ENCODE measurements at places on chromosomes 3 and 15.

DNA sequence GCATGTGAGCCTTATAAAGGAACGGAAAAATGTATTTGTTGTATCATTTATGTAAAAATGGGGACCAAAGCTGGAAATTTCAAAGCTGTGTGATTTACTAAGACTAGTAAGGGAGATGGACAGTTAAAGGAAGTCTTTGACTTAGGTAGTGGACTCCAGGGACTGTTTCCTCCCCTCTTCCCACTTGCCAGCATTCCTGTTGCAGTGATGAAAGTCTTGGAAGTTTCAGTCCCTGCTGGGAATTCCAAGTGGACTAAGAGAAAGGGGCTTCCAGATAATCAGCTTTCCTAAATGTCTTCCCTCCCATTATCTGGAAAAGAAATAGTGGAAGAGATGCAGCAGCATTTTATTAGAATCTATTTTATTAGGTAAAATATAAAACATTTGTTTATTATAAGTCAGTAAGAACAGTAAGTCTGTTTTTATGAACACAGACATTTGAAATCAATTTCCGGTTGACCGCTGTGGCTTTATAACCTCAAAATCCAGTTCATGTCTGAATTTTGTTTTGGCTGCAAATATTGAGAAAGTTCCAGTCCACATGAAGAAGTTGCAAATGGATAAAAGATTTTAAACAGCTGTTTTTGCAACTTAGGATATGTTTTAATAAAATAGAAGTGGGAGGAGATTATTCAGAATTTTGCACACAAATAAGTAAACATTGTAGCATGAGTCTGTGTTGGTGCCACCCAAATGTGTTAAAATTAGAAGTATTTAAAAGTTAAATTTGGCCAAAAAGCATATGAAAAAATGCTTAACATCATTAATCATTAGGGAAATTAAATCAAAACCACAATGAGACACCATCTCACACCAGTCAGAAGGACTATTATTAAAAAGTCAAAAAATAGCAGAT, 141.8 kb downstream of the IL20RB start:
- DNase-seq, result no peak

GRCh38 chr15:68300115-68300940, 22.8 kb downstream of the FEM1B start:
- DNase-seq, result no peak

DNA sequence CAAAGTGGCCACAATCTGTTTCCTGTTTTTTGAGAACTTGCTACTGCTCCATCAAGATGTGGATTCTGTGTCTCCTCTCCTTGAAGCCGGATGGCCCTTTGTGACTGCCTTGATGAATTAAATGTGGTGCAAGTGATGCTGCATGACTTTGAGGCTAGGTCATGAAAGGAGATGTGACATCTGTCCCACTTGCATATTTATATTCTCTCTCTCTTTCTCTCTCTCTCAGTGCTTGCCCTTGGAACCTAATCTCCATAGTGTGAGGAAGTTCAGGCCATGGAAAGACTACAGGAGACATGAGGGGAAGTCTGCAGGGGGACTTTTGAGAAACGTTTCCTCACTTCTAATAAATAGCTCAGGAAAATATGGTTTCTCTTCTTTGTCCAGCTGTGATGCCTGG, 50.0 kb upstream of the ADPGK start:
- DNase-seq, result no peak

GRCh38 chr3:71718072-71718471, 7.1 kb downstream of the EIF4E3 start:
- no peak for DNase-seq

- no peak for DNase-seq
These were observed 451 bp downstream of the ONECUT1 start for GRCh38 chr15:52789601-52790168.

GRCh38 chr3:101185341-101185740, 135.0 kb downstream of the IMPG2 start:
- DNase-seq, result no peak

- no peak for DNase-seq
These were observed 32.2 kb downstream of the GRIP2 start for GRCh38 chr3:14507757-14508504.

- DNase-seq, result no peak
These were observed 40.9 kb downstream of the IRAK2 start for GRCh38 chr3:10205451-10206165.

DNA sequence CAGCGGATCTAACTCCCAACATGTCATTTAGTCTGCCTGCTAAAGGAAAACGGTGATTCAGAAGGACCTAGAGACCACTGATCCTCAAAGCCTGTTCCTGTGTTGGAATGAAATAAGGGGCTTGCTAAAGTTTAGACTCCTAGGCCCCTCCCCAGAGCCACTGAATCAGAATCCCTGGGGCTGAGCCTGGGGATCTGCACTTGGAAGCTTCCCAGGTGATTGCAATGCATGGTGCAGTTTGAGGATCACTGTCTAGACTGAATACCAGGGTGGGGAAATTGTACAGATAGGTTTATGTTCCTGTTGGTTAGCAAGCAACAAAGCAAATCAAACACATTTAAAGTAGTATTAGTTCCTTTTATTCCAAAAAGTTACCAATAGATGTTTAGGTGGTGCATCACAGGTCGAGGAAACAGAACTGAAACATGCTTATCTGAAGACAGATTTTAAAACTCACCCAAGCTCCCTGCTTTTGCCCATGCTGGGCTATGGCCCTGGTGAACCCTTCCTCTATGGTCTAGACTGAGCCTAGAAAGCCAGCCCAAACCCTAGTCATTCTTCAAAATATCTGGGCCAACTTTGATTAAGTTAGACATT, 29.6 kb upstream of the SPTBN5 start:
- DNase-seq, result no peak

GRCh38 chr3:168094580-168094876, 1.2 kb downstream of the GOLIM4 start:
- no peak for DNase-seq

DNA sequence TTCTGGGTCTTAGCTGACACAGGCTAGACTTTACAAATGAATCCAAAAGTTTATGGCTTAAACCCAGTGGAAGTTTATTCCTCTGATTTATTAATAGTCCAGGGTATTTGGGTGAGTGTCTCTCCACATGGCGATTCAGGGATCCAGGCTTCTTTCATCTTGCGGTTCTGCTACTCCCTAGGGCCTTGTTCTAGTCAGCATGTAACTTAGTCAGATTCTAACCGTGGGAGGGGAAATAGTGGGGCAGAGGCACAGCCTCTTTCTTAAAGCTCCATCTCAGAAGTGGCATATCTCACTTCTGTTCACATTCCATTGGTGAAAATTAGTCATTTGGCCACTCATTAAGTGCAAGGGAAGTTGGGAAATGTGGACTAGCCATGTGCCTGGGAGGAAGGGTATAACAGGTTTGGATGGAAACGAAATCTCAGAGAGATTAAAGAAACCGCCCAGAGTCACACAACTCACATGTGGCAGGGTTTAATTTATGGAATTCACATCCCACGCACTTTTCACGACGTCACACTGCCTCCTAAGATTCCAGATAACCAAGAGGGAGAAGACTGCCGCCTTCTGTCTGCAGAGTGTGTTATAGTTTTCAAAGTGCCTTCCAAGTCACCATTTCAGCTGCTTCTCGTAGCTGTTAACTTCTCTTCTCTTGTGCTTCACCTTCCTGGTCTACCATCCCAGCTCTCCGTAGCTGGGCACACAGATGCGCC, 11.4 kb upstream of the RASGRF1 start:
- no peak for DNase-seq

- no peak for DNase-seq
These were observed 167.4 kb upstream of the CTDSPL start for GRCh38 chr3:37694284-37694675.

- DNase-seq, result no peak
These were observed 6.4 kb downstream of the CPLX3 start for GRCh38 chr15:74832826-74833225.

DNA sequence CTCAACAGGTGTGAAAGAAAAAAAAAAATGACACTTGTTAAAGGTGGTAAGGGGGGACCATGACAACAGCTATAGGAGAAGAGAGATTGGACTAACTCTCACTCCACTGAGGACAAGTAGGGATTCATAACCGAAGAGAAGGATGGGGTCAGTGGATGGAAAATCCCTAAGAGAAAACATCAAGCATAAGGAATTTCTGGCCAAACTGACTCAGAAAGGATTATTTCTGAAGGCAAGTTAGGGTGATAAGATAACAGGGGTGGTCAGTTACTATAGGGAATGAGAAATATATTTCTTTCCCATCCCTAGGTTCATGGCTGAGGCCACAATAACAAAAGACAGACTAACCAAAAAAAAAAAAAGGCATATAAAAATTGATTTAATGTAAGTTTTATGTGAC, 9.5 kb upstream of the RARB start:
- no peak for DNase-seq

- no peak for DNase-seq
These were observed 1.1 kb upstream of the PLS1 start for GRCh38 chr3:142595141-142595540.

DNA sequence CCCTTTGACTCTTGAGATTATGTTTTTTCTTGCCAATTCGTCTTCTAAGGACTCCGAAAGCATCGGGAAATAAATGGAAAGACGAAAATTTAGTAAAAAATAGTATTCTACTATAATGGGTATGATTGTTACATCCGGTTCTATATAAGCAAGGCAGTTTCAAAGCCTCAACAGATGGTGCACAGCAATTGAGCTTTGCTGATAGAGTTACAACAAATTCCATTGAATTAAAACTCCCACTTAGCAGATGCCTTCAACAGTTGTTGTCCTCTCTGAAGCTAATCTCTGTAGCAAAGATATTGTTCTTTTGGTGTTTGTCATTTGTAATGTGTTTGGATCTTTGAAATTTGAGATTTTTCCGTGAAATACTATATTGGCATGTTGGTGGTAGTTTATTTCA, 16.1 kb upstream of the GHSR start:
- DNase-seq, result no peak

DNA sequence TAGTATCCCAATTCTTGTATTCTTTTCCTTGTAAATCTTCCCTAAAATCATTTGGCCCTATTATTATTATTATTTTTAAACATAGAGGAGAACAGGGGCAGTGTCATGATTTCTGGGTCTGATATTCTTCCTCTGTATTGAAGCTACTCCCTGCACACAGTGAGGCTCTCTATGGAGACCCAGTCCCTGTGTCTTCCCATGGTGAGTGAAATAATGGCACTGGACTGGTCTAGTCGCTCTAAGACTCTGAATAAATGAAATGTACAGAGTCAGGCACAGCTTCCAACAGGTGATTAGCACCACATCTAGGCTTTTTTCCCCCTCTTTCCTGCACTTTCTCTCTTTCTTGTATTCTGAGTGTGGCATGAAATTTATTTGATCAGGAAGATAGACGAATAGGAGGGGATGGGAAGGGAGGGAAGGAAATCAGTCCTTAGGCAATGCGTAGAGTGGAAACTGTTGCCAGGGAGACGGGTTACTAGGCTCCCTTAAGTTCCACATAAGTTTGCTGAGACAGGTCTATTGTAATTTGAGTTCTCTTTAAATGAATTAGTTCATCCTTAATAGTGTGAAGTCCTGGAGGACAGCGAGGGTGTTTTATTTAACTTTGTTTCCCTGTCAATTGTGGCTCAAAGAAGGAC, 49.0 kb upstream of the NDN start:
- no peak for DNase-seq

DNA sequence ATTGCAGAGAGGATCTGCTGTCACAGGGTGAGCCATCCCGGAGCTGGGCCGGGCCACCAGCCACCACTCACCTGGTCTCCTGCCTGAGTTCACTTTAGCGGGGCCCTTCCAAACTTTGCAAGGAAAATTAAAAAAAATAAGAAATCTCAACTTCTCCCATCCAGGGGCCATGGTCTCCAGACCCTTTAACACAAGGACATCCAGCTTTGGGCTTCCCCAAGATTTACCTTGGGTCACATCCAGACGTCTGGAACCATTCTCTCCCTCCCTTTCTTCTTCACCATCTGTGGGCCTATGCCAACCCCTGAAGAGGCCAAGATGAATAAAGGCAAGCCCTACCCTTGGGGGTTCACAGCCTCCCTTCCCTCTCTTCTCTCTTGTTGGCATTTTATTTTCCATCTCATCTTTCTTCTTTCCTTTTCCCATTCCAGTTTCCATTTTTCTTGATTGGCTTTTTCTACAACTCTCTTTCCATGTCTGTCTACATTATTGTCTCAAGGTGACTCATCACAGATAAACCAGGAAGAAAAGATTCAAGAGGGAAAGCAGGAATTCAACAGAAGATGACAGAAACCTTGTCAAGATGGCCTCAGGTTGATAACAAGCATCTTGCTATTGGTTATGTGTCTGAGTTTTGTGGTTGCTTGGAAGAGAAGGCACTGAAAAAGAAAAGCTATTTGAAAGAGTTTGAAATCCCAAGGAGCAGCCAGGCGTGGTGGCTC, 49.5 kb downstream of the ITGA11 start:
- no peak for DNase-seq

DNA sequence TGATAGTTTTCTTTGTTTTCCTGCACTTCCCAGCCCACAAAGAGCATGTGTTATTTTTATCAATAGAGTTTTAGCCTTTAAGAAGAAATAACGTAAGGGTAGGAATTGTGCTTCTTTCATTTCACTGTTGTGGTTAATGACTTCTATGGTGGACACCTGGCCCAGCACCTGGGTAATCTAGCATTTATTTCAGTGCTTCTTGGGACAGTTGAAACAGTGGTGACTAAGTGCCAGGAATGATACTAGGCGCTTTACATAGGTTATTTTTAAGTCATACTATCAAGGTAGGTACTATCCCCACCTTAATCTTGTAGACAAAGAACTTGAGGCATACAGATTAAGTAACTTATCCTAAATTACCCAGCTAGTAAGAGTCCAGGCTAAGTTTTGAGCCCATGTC, 243.8 kb downstream of the SOX2 start:
- no peak for DNase-seq

DNA sequence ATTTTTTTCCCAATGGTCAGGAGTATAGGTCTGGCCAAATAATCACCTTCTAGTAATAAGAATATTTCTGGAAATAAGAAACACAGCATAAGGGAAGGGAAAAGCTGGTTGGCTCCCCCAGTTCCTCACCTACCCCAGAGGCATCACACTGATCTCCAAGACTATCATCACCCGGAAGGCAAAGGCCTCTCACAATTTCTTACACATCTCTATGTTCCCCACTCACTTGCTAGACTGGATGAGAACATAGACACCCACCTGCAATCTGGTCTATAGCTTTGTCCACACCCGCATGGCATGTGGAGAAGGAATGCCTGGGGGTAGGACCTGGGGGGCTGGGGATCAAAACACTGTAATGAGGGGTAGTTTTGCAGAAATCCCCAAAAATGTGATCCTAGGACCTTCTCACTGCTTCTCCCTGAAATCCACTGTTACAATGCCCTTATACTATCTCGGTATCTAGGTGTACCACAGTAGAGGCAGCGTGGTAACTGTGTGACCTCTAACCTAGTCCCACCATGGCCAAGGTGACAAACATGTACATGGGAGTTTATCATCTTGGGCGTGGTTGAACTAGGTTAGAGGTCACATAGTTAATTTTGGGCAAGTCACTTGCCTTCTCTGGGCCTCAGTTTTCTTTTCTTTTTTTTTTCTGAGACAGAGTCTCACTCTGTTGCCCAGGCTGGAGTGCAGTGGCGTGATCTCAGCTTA, 29.5 kb upstream of the NRROS start:
- no peak for DNase-seq
